ENCODE measurements at places on chromosomes 16 and 17.

DNA sequence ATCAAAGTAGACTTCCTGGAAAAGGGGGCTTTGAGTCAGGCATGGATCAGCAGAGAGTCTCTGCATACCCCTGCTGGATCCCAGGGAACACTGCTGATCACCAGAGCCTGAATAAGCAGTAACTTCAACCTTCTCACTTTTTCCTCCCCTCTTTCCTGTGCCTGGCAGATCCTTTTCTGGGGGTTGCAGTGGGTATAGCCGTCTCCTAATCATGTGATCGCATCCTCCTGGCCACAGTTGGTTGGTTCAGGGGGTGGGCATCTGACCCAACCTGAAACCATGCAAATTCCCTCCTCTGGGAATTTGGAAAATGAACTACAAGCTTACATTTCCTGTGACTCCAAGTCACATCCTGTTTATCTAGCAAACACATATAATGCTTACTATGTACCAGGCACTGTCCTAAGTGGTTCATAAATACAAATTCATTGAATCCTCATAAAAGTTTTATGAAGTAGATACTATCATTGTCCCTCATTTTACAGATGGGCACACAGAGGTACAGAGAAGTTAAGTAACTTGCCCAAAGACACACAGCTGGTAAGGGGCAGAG, 120.3 kb downstream of the AXIN2 start:
- DNase-seq: no peak

GRCh38 chr16:29663807-29664090, 702 bp downstream of the SPN start:
- DNase-seq: no peak

- no peak for DNase-seq
Observed at GRCh38 chr16:8481810-8482209, 108.5 kb downstream of the TMEM114 start.

GRCh38 chr17:60398227-60398959, 6.5 kb upstream of the USP32 start:
- DNase-seq: no peak

DNA sequence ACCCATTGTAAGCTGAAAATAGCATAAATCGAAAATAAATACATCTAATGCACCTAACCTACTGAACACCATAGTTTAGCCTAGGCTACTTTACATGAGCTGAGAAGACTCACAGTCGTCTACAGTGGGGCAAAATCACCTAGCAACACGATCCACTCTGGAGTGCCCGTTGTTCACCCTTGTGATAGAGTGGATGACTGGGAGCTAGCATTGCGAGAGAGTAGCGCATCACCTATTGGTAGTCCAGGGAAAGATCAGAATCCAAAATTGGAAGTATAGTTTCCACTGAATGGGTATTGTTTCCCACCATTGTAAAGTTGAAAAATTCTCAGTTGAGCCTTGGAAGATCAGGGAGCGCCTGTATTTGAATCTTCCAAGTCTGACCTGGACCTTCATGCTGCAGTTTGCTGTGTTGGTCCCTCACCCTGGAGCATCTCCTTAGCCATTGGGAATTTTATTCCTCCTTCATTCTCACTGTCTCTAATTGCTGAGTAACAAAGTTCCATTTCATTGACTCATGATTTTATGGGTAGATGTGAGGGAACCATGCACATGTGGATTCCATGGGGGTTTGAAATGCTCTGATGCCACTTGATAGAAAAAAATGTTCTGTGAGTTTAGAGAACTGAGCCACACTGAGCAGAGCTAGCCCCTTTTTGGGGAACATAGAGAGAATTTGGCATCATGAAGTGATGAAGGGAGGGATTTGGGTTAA, 19.6 kb downstream of the AKAP1 start:
- DNase-seq: no peak

DNA sequence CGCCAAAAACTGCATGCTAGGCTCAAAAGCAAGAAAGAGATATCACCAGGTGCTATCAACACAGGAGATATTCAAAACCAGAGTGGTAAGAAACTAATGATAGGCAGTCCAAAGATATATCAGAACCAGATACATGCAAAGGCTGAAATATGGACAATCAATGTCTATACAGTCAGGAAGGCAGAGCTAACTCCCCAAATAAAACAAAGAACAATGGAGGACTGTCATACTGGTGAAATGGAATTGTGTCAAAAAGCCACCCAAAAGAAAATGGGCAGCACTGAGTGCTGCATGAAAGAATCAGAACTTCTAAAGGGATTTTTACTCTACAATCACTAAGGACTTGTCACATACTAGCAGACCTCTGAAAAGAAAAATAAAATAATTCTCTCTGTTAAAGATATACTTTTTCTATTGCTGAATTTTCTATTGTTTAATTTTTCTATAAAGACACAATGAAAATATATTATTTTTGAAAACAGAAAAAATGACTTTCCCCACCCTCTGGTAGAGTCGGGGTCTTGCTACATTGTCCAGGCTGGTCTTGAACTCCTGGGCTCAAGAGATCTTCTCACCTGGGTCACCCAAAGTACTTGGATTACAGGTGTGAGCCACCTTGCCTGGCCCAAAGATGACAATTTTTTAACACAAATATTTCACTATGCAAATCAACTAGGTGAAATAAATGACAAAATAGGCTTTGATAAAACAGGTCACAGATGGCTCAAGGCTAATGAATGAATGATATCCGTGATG, 98.2 kb downstream of the USP32 start:
- no peak for DNase-seq

- peak; percentile 100 for DNase-seq
Observed at GRCh38 chr16:88856828-88857727, at the start of the genes GALNS and TRAPPC2L. Gene GALNS (minus strand): TSS chr16:88856947. CDS start chr16:88856877, 70 bp downstream. Gene TRAPPC2L (plus strand): TSS chr16:88857127. CDS start chr16:88857151, 24 bp downstream.

GRCh38 chr17:79752175-79752574, 21.4 kb downstream of the ENPP7 start:
- DNase-seq: no peak

- peak; percentile 73 for DNase-seq
Observed at GRCh38 chr16:89711601-89712273, 9.0 kb downstream of the VPS9D1 start.

GRCh38 chr16:71807905-71808592, 585 bp downstream of the AP1G1 start:
- DNase-seq: no peak

DNA sequence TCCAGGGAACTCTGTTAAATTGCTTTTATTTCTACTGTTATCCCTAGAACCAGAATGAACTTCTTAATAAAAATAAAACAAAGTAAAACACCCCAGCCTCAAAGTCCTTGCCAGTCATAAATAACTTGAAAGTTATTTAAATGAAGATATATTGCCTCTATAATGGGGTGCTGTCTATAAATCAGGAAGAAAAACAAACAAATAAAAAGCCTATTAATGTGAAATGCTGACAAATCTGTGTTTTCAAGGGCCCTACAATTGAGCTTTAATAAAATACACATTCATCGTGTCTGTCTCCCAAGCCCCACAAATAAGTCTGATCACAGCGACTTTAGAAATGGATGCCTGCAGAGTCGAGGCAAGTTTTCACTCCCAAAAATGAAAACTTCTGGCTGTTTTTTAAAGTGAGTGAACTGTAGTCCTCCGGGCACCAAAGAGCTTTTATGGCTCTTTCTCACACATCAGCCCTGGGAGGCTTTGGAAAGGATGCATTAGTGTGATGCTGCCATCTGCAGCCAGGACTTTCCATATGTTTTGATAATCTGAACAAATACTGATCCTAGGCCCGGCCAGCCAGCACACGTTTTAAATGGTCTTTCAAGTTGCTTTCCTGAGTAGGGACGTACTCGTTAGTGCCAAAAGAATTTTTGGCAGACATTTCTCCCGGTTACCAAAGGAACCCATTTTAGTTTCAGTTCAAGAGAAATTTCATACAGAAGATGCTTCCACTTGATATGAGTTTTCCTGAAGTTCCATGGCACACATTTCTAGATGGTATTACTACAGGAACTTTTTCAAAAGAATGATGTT, 16.3 kb downstream of the NACA2 start:
- no peak for DNase-seq

- no peak for DNase-seq
Observed at GRCh38 chr16:87474566-87474996, 18.2 kb downstream of the ZCCHC14 start.

DNA sequence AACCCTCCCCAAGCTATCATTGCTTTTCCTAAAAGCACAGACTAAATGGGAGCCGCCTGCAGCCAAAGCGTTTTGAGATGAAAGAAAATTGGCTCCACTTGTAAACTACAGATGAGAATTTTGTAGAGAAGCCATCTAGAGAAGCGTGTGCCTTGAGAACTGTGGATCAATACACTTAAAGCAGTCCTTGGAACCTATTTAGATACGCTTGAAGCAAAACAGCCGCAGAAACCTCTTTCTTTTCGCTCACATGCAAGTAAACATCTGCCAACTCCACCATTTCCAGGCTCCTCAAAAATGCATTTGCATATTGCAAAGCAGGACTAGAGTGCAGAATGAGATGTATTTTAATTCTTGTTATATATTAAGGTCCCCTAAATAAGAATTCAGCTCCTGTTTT, 13.1 kb downstream of the KIAA0513 start:
- no peak for DNase-seq

GRCh38 chr17:65977041-65977440, 214.9 kb downstream of the CEP112 start:
- DNase-seq: no peak

- DNase-seq: no peak
Observed at GRCh38 chr16:2981177-2981898, 1.1 kb upstream of the PKMYT1 start.

DNA sequence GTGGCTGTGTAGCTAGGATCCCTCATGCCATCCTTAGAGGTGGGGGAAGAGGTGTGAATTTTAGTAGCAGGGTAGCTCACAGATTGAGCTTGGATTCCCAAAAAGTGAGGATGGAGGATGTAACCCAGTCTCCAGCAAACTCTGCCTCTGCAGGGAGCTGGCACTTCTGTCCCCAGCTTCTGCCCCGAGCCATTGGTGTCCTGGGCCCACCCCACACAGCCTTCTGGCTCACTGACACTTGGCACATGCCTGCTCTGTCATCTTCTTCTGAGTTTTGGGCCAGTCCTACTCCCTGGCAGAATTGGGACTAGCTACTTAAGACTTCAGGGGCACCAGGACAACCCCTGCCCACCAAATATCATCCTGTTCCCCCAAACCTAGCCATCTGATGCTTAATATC, 2.3 kb downstream of the CACNG5 start:
- DNase-seq: no peak

GRCh38 chr17:58802188-58802587, 46.5 kb downstream of the PPM1E start:
- no peak for DNase-seq

DNA sequence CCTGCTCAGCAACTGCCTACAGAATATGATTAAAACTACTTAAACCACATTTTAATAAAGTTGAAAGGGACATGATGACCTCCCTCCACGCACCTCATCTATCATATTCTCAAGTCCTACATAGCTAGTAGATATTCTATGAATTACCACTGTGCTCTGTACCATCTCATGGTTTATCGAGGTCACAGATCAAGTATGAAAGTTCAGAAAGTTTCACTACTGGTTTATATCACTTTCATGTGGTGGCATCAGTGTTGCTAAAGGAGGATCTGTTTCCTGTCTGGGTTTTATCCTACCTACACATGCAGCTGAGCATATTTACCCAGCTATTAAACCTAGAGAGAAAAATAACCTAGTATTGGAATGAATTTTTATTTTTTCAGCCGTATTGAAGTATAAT, 214.9 kb upstream of the MON1B start:
- no peak for DNase-seq

DNA sequence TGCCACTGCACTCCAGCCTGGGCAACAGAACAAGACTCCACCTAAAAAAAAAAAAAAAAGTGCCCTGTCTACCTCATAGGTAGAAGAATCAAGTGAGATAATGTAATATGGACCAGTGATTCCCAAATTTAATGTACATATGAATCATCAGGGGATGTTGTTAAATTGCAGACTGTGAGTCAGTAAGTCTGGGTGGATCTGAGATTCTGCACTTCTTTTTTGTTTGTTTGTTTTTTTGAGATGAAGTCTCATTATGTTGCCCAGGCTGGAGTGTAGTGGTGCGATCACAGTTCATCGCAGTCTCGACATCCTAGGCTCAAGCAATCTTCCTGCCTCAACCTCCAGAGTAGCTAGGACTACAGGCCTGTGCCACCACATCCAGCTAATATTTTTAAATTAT, 31.6 kb downstream of the HOXB1 start:
- no peak for DNase-seq

GRCh38 chr17:80122926-80123505, 21.6 kb downstream of the GAA start:
- DNase-seq: no peak

DNA sequence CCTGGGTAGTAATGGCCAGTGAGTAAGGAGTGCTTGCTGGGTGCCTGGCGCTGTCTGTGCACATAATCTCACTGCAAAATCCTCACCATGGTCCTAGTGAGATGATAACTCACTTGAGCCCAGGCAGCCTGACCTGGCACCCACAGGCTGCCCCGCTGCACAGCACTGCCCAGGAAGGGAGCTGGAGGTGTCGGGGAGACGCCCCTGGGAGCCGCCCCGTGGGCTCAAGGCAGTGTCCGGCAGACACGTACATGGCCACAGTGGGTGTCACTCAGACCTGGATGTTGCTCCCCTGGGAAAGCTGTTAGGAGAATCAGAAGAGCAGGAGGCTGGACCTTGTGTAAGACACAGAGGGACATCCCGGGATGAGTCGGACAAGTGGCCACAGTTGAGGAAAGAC, 44.2 kb downstream of the BEAN1 start:
- no peak for DNase-seq

GRCh38 chr17:7084088-7084487, 4.0 kb upstream of the CLEC10A start:
- no peak for DNase-seq

- no peak for DNase-seq
Observed at GRCh38 chr16:35188288-35189155, 1729.1 kb downstream of the TP53TG3F start.

- DNase-seq: no peak
Observed at GRCh38 chr16:67606632-67607031, 38.3 kb upstream of the CARMIL2 start.

DNA sequence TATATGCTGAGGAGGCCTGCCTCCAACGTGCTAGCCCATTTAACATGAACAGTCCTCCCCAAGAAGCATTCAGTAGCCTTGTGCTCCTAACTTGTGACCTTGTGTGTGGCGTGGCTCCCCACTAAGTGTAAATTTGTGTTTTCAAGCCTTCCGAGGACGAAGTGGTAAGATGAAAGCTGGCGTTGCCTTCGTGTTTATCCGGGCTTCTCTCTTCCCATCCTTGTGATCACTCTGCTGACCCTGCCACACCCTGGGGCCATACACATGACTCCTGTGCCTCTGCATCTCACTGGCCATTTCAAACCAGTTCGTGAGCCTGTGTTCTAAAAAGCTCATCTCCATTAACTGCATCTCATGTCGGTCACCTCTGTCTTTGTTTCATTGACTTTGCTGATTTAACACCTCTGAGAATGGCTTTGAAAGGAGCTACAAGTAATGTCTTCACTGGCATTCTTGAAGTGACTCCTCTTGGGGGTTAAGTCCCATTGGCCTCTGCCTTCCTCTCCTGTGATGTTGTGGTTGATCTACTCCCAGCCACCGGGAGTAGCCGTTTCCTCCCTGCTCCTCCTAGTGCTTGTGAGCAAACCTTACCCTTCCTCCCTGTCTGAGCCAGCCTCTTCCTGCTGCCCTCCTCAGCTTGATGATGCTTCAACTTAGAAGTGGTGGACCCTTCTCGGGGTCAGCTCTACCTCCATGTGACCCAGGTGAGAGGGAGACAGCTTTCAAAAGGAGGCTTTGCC, 27.4 kb upstream of the NAGLU start:
- DNase-seq: no peak

Data from stimulated activated effector memory CD8-positive, alpha-beta T cell treated with anti-CD3 and anti-CD28 coated beads, Interleukin-12 subunit alpha, Interleukin-12 subunit beta, amount 100 ng/mL, for 72 hours (primary cell).